HuH-7.5 (cell line): ENCODE measurements at places on chromosomes 5 and 9.

DNA sequence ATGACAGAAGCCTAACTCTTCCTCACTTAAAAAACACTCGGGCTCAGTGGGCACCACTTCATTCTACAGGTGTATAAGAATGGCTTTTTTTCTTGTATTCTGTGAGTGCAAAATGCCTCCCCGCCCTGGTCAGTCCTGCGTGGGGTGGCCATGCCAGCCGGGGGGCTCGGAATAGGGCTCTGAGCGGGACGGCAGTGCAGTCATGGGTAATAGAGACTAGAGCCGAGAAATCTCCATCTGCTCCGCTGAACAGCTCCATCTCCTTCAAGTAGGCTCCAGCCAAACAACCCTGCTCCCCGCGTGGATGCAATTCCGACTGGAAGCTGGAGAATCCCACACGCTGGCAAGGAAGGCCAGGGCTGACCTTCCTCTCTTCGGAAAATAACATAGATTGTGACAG is 317.0 kb upstream of the IRX4 start:
- DNase-seq = no peak

- DNase-seq = no peak
Measured at GRCh38 chr5:133785182-133785581, 172.8 kb upstream of the FSTL4 start.

DNA sequence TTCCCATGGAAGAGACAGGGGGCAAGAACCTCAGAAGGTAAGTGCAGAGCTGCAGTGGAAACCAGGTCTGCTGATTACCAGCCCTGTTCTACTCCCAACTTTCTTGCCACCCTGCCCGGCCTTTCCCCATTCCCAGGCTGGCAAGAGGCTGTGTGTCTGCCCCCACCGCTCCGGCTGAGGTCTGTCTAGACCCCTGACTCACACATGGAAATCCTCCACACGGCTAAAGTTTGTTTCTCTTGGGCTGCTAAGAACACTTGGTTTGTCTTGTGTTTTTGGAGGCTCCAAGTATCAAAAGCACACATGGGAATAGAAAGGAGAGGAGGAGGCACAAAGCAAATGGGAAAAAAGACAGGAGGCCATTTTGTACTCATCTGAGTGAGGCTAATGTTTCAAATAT is 168.3 kb downstream of the GABBR2 start:
- no peak for DNase-seq

DNA sequence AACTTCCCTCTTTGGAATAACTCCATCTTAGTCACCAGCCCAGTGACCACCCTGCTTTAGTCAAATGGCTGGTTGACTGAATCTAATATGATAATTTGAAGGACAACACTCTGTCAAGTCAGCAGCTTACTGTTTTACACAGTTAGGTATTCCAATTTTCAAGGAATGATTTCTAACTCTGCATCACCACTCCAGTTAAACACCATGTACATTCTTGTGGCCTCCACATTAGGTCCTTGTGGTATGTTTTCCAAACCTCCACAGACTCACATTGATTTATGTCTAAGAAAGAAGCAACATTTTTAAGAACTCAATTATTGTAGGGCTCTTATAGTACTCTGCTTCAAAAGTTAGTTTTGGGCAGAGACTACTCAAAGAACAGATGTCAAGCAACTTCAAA is 110.7 kb downstream of the TLE1 start:
- DNase-seq = no peak

DNA sequence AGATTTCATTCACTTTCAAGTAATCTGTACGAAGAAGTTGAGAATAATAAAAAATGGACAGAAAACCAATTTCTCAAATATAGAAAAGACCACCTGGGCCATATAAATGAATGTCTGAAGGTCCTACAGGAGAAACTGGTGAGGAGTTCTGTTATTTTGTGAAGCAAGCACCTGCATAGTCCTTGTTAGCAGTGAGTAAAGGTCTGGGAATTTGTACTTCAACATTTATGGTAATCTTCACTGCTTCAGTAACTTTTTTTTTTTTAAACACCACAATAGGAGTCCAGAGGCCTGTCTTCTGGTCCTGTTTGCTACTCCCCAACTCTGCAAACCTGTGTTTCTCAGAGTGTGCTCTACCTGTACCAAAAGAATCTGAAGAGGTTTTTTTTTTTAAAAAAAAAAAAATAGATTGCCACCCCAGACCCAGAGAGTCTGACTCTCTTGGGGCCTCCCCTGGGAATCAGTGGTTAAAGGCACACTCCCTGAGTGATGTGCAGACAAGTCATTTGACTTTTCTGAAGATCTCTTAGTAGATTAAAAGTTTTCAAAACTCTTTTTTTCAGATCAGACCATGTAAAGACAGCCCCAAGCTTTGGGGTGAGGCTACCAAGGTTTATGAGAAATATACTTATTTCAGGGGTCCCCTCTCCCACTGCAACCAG is 55.5 kb downstream of the FAM81B start:
- DNase-seq = no peak

- no peak for DNase-seq
Measured at GRCh38 chr5:73282923-73283322, 109.9 kb downstream of the TMEM174 start.

- no peak for DNase-seq
Measured at GRCh38 chr5:37929791-37930190, 90.0 kb upstream of the GDNF start.

- DNase-seq = no peak
Measured at GRCh38 chr5:11289208-11289607, 528.2 kb upstream of the DAP start.

GRCh38 chr5:109076741-109077140 is 329.0 kb downstream of the FER start:
- no peak for DNase-seq

DNA sequence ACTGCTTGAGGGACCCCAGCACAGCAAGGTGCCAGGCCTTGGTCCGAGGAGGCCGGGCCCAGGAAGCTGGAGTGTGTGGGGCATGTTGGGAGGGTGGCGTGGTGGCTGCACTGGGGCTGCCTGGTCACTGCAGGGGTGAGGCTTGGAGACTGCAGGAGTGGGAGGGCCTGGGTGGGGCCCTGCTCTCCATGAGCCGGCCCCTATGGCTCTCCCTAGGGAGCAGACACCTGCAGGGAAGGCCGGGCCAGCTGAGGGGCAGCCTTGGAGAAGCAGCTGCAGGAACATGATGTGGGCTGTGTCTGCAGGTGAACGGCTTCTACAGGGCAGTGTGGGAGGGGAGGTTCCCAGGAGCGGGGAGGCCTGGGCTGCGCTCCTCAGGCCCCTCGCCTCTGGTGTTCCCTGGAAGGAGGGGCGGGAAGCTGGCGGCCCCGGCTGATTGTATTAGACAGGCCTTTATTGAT is 41.7 kb upstream of the TMEM250 start:
- DNase-seq = no peak
